Activated CD4-positive, alpha-beta T cell treated with anti-CD3 and anti-CD28 coated beads, Interleukin-2, amount 10 ng/mL, durations not matched to agents 24 days and 14 days (primary cell): ENCODE measurements at places on chromosomes 7 and 10. TPM values are rescaled to one million over a fixed set of nuclear protein-coding genes. Genes with fewer than 3 reads are reported as not detected.

FAM25C gene
- total RNA-seq = not detected in 2 replicates

DNA sequence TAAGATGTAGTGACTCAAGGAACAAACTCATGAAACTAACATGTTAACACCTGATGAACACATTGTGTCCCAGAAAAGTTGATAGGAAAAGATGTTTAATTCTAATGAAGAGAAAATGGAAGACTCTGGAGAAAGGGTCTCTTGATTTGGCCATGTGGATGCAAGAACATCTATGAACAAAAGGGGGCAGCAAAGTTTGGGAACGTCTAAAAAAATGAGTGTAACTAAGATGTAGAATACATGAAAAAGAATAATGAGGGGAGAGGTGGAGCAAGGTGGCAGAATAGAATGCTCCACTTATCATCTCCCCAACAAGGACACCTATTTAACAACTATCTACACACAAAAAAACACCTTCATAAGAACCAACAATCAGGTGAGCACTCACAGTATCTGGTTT is 805.1 kb downstream of the TNS3 start:
- no peak for DNase-seq

DNA sequence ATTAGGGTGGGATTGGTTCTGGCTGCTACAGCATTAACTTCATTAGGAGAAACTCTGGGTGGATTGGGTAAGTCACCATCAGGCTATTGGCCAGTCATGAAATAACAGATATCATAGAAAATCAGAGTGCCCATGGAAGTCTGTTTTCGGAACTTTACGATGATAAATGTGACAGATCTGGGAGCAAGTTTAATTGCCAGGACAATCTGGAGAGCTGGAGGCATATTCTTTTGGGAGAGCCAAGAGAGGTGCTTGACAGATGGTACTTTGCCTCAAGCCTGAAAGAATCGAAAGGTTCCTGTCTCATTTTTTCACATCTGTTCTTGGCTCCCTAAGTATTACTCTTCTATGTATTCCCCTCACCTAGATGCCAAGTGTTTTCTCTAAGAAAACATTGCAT is 369.9 kb downstream of the CNTNAP2 start:
- DNase-seq = no peak

DNA sequence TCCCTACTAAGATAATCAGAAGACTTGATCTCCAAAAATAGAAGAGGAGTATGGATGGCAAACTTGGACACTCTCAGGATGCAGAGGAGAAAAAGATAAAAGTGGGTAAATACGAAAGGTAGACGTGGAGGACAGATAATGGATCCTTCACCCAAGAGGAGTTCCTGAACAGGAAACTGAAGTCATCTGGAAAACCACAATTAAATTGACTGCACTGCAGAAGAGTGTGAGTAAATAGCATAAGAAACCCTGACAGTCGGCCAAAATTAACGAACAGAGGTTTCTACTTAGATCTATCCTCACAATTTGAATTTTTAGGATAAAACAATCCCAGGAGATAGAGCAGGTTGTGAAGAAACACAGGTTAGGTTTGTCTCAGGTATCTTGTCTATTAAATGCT is 70.5 kb downstream of the SDK1 start:
- no peak for DNase-seq

DNA sequence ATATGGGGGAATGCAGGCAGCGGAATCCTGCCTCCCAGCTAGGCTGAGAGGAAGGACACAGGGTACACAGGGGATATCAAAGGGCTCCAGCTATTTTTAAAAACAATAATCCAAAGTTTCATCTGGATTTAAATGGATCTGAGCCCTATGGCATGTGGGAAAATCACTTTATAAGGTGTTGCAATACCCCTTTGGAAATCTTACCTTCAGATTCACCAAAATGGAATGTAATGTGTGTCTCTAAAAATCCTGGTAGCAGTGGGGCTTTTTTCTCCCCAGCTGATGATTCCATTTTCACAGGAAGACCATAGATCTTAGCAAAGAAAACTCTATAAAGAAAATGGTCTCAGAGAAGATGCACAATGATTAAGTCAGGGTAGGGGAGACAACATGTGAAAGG is 722.2 kb downstream of the PARD3 start:
- no peak for DNase-seq

DNA sequence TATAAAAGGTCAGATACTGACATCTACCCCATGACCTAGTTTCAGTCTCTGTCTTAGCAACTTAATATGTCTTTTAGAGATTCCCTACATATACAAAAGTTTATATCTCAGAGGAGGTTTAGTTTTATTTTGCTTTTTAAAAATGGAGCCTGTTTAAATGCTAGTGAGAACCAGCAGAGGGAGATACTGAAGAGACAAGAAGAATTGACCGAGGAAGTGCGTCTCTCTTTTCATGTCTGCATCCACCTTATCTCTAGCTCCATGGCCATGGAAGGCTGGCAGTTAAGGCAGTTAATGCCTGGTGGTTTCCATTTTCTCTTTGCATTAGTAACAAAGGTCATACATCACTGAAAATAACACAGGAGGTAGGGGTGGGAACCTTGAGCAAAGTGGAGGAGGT is 10.7 kb downstream of the SUV39H2 start:
- DNase-seq = no peak

SAP25 gene
- 9.2 and 11.3 TPM in 2 replicates for total RNA-seq

DNA sequence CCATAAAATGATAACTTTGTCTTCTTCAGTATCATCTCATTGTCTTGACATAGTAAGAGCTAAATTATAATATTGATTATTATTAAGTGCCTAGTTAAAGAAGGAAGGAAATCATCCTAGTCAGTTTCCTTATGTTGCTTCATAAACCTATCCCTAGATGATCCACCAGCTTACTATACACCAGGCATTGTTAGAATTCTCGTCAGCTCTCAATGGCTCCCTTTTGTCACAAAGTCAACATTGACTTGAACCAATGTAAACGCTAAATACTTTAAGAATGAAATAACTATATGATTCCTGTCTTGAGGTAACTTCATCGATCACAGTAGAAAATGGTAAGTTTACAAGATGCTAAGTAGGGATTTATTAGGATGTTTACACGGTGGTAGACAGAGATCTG is 1162.9 kb downstream of the CNTNAP2 start:
- DNase-seq = no peak

CCL24 gene
- total RNA-seq = not detected in 2 replicates

DNA sequence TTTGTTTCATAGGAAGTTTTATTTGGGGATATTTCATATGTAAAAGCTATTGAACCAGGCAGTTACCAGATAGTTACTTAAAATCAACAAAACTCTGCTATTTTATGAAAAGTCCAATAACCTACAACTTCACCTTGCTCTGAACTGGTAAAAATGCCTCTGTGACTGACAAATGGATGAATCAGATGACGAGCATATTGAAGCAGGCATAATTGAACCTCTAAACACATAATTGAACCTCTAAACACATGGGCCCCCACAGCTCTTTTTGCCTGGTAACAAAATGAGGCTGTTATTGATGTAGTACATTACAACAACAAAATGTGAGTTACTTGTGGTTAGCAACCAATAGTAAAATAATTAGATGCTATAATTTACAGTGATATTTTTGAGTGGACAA is 99.7 kb downstream of the MBL2 start:
- no peak for DNase-seq
